ENCODE measurements at places on chromosomes 7 and 10.
A peak's percentile ranks its signal among the peaks of the same experiment; 100 is the strongest.

- DNase-seq: no peak
Observed at GRCh38 chr10:124339119-124340032, 79.3 kb downstream of the OAT start.

- no peak for DNase-seq
Observed at GRCh38 chr7:2922866-2923265, 78.8 kb upstream of the GNA12 start.

DNA sequence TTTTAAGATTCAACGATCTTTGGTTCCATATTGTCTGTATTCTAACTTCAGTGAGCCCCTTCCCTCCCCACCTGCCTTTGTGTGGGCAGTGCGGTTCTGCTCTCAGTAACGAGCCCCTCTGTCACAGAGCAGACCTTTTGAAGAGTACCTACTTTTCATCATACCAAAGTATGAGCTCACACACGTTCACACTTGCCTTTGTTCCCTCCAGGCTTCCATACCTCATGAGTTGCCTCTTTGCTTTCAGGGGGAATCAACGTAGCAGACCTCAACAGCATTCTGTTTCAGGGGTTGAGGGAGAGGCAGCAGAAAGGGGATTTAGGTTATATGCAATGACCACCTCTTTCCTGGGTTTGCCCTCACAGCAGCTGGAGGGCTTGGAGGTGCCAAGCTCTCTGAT, 211.4 kb upstream of the MDFIC start:
- no peak for DNase-seq

- DNase-seq: no peak
Observed at GRCh38 chr7:47552621-47553020, 29.3 kb downstream of the TNS3 start.

DNA sequence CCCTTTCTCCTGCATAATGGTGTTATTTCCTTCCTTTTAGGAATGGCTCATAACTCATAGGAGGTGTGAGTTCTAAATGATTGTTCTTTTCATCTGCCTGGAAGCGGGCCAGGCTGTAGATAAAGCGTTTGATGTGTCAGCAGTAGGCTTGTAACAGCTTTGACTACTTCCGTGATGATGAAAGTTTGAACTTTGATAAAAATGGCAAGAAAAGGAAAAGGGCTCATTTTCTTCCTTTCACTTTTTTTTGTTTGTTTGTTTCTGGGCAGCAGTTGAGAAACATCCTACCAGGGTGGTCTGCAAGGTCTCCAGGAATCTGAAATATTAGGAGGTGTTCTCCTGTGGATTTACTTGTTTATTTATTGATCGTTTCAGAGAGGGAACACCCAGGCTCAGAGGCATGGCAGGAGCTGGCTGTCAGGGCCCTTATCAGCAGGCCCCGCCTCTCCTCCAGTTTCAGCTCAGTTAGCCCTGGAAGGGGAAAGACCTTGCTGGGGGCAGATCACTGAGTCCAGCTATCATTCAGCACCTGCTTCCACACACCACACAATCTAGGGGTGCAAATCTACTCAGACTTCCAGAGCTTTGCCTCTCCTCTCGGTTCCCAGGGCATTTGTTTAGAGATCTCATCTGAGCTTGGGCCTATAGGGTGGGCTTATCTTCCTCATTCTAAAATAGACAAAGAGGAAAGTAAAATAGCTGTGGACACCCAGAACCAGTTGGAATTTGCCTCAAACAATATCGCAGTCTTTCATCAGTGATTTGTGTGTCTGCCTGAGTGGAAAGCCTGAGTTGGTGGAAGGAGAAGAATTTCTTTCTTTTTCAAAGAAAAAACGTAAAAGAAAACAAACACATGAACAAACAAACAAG, 130.9 kb downstream of the BMPER start:
- DNase-seq: no peak

DNA sequence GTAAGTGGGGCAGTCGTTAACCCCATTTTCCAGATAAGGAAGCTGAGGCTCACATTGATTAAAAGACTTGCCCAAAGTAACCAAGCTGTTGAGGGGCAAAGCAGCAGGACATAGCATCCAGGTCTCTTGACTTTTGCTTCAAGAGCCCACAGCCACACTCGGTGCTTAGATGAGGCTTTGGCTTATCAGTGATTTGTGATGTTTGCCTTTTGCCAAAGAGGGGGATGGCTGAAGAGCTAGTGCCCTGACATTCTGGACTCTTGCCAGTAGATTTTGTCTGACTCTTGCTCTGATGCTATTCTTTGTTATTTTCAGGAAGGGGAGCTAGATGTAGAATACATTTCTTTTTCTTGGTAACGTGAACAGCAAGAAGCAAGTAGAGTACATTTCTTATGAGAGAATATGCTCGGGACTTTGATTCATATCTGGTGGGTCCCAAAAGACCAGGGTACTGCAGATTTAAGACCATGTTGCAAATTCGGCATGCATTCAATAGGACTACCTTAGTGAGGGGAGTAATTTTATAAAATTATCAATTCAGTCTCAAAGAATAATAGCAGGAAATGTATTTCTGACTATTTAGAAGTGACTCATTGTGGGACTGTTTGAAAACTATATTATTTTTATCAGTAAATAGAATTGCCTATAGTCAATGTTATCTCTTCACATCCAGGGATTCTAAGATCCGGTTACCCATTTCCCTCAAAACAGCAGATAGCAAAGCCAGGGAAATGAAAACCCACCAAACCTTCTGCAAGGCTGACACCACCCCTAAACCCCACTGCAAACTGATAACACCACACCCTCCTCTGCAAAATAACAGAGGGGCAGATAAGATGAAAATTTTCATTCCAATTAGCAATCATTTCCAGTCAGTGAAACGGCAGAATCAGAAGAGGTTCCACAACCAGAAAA, 180.0 kb upstream of the BMPER start:
- DNase-seq: no peak

DNA sequence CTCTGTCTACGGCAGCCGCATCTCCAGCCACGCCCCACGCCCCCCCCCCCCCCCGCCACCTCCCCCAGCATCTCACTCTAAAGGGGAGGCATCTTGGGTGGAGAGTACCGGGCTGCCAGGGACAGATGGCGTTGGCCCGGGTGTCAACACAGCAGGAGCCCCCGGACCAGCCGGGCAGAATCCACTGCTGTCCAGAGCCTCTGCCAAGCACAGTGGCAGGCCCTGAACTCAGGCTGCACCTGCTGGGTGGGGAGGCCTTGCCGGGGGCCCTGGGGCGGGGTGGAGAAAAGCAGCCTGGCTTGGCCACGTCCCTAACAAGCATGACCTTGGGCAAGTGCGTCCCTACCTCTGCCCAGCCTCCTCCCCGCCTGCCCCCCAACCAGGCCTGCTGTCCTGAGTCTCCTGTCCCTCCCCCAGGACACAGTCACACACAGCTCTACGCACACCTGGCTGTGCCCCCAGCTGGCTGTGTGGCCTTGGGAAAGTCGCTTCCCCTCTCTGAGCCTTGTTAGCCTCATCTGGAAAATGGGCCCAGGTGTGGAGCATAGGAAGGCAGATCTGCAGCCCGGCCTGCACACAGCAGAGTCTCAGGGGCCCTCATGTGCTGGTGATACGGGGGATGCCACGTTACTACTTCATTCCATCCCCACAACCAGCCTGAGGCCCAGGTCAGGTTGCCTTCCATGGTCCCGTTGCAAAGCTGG, 45.2 kb downstream of the MICALL2 start:
- no peak for DNase-seq

- no peak for DNase-seq
Observed at GRCh38 chr10:114511881-114512280, 107.6 kb upstream of the AFAP1L2 start.

GRCh38 chr10:93376372-93377293, 105.5 kb downstream of the MYOF start:
- DNase-seq: peak; percentile 81

GRCh38 chr10:71222601-71223346, 10.4 kb downstream of the UNC5B start:
- DNase-seq: no peak

GRCh38 chr10:48993627-48994026, 54.0 kb upstream of the LRRC18 start:
- no peak for DNase-seq

DNA sequence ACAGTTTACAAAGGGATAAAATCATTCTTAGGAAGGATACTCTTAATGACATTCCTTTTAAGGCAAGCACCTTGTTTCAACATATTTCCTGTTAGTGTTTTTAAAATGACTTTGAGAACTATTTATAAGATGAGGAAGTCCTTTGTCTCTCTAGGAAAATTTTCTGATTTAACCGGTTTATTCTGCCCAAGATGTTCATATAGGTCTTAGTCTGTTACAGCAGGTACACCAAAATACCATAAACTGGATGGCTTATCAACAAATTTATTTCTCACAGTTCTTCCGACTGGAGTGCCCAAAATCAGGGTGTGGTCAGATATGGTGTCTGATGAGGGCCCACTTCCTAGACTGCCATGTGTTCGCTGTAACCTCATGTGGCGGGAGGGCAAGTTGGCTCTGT, 77.9 kb downstream of the GSAP start:
- no peak for DNase-seq

- DNase-seq: peak; percentile 18
Observed at GRCh38 chr10:100934084-100934659, 21.4 kb downstream of the SLF2 start.

GRCh38 chr7:107643407-107643806, 17.2 kb upstream of the SLC26A4 start:
- no peak for DNase-seq

- DNase-seq: no peak
Observed at GRCh38 chr7:90560730-90561129, 35.4 kb upstream of the CDK14 start.

DNA sequence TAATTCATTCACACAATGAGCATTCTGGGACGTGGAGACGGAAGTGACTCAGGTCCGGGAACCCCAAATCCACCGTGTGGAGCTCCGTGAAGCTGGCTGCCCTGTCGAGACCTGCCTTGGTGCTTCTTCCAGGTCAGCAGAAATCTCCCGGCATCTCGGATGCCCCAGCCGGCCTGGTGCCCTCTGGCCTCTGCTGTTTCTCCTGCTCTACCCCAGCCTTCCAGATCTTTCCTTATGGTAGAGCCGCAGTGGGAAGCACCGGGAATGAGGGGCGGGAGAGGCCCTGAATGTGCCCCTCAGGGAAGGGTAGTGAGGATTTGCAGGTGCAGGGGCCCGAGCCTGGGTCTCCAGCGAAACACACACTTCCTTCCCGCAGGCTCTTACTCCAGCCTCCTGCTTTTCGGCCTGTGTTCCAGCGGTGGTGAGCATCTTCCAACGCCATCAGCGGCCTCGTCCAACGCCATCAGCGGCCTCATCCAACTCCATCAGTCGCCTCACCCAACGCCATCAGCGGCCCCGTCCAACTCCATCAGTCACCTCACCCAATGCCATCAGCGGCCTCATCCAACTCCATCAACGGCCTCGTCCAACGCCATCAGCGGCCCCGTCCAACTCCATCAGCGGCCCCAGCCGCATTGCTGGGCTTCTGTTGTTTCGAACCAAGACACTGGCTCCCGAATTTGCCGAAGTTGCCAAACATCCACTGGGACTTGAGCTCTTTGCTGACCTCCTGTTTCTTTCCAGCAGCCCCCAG, 57.1 kb upstream of the PDGFA start:
- DNase-seq: no peak

- no peak for DNase-seq
Observed at GRCh38 chr7:106050002-106050745, 61.9 kb downstream of the SYPL1 start.

- no peak for DNase-seq
Observed at GRCh38 chr10:78784546-78784945, 284.2 kb upstream of the ZMIZ1 start.

GRCh38 chr10:51291961-51292360, 217.7 kb downstream of the PRKG1 start:
- no peak for DNase-seq

DNA sequence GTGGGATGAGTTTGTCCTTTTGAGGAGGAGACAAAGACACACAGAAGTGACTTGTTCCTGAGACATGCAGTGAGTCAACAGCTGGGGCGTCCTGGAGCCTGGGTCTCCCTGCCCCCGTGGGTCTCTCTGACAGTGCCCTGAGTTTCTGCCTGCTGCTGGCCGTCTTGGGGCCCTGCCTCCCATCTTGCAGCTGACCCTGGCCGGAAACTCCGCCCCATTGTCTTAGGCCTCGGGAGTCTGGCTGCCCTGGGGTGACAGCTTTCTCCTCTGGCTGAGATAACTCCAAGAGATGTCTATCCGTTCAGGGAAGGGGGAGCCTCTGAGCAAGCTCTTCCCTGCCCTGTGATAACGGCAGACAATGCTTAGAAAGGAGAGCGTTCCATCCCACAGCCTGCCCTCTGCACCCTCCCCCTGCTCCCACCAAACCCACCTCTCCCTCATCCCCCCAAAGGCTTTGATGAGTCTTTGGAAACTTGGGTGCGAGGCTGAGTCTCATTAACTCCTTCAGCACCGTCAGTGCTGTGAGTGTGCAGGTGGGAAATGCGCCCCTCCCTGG, 69.5 kb upstream of the PODXL start:
- DNase-seq: no peak

- DNase-seq: no peak
Observed at GRCh38 chr7:23810099-23810498, 100.1 kb downstream of the STK31 start.

GRCh38 chr10:130193033-130193432, 56.8 kb downstream of the GLRX3 start:
- no peak for DNase-seq

DNA sequence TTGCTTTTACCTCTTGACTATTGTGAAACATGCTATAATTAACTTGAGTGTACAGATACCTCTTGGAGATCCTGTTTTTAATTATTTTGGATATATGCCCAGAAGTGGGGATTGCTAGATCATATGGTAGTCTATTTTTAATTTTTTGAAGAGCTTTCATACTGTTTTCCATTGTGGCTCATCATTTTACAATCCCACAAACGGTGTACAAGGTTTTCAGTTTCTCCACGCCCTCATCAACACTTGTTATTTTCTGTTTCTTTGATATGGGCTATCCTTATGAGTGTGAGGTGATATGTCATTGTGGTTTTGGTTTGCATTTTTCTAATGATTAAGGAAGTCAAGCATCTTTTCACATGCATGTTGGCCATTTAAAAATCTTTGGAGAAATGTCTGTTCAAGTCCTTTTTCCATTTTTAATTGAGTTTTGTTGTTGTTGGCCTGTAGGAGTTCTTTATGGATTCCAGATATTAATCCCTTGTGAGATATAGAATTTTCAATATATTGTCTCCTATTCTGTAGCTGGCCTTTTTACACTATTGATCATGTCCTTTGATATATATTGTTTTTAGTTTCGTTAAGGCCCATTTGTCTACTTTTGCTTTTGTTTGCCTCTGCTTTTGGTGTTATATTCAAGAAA, 7.5 kb downstream of the AGK start:
- peak; percentile 60 for DNase-seq

DNA sequence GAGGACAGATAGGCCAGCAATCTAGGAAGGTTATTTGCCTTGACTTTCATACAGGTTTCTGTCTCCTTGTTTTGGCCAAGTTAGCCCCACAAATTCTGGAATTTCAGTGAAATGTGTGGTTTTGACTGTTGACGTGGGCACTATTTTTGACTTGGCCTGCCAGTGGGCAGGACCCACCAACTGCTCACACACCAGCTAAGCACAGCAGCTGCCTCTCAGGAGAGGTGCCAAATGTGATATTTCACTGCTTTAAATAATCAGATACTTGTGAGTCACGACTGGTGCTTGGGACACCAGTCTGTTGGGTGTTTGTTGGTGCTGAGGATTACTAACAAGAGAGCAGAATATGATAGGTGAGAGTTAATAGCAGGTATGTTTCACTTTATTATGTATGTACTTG, 409.7 kb upstream of the MTPN start:
- DNase-seq: no peak

- DNase-seq: peak; percentile 39
Observed at GRCh38 chr7:44767912-44768627, 19.4 kb downstream of the ZMIZ2 start.
